Fibroblast of the aortic adventitia (primary cell): ENCODE measurements at places on chromosomes 11 and 22.
A peak's percentile ranks its signal among the peaks of the same experiment; 100 is the strongest.

DNA sequence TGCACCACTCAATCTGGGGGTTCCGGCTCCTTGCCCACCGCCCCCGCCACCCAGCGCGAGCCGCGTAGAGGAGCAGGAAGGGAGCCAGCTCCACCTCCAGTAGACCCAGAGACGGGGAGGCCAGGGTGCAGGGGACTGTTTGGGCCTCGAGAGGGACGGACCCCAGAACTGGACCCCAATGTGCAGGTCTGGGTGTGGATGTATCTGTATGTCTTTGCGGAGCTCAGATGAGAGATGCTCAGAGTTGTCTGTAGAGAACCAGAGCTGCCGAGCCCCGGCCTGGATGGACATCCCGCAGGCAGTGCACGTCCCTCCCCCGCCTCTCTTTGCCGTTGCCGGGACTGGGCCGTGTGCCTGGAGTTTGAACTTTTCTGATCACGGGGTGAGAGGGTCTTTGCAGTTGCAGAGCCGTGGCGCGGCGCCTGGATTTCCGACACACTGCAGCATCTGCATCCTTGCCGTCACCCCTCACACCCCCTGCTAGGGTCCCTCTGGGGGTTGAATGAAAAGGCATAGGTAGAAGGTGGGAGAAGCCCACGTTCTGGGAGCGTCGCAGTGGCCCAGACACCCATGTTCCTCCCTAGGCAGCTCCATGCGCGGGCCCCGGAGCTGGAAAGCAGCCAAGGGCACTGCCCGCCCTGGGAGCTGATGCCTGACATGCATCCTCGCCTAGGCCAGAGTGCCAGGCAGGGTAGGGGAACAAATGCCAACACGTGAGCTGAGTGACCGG lies 105.2 kb downstream of the KCNQ1 start:
- no peak for DNase-seq

- peak; percentile 67 for DNase-seq
Observed at GRCh38 chr11:95585069-95585751, 204.4 kb downstream of the FAM76B start.

DNA sequence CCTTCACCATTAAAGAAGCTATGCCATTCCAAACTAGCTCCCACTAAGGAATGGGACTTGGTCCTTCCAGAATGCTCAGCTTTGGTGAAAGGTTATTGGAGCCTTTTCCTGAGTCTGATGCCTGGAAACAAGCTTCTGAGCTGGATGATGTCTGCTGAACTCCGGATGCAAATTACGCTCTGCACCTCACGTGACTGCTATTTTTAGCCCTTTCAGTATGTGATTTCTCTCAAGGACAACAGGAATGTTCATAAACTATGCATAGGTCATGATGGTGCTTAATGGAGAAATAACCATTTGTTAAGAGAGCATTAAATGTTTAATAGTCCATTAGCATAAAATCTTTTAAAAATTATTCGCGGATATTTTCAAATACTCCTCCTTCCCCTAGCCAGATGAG lies 631.4 kb upstream of the KIRREL3 start:
- DNase-seq = peak; percentile 7

DNA sequence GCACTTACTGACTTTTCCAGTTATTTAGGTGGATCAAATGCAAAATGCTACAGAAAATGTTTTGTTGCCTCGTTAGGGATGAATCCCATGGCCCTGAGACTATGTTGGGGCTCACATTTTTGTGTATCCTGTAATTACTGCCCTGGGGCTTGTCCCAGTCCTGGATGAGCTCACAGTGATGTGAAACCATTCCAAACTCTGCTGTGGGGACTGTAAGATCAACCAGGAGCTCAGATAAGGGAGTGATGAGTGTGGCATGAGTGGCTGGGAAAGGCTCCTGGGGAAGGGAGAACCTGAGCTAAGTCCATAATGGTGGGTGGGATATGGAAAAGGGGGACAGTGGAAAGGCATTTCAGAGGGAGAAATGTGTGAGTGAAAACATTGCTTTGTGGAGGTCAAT lies 54.0 kb downstream of the SLC5A1 start:
- DNase-seq = no peak

- DNase-seq = no peak
Observed at GRCh38 chr22:26045860-26046259, 123.4 kb upstream of the SEZ6L start.

GRCh38 chr22:22397292-22397870 lies 111.2 kb downstream of the ZNF280B start:
- DNase-seq = peak; percentile 62

DNA sequence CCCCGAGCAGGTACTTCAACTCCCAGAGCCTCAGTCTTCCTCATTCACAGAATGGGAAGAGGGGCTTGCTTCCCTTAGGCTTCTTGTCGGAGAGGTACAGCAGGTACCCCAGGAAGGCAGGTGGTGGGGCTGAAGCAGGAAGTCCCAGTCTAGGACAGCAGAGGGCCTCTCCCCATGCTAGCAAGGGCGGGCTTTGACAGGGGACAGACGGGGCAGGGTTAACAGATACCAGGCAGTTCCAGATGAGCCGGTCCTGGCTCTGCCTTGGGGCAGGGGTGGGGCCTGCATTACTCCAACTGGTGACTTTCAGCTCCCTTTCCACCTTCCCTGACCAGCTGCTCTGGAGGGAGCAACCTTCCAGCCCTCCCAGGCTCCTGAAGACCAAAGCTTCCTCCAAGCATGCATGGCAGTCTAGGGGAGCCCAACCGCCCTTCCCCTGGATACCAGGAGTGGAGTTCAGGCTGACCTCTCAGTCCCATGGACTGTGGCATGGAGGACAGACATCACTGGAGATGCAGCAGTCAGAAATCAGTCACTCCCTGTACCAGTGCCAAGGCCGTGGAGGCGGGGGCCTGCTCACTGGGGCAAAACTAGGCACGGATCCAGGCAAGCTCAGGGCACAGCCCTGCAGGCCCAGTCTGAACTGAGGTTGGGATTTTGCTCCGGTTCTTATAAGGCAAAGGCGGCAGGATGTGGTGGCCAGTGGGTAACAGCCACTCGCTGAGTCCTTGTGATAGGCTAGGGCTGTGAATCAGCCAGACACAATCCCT lies 60.5 kb downstream of the NAT10 start:
- no peak for DNase-seq

DNA sequence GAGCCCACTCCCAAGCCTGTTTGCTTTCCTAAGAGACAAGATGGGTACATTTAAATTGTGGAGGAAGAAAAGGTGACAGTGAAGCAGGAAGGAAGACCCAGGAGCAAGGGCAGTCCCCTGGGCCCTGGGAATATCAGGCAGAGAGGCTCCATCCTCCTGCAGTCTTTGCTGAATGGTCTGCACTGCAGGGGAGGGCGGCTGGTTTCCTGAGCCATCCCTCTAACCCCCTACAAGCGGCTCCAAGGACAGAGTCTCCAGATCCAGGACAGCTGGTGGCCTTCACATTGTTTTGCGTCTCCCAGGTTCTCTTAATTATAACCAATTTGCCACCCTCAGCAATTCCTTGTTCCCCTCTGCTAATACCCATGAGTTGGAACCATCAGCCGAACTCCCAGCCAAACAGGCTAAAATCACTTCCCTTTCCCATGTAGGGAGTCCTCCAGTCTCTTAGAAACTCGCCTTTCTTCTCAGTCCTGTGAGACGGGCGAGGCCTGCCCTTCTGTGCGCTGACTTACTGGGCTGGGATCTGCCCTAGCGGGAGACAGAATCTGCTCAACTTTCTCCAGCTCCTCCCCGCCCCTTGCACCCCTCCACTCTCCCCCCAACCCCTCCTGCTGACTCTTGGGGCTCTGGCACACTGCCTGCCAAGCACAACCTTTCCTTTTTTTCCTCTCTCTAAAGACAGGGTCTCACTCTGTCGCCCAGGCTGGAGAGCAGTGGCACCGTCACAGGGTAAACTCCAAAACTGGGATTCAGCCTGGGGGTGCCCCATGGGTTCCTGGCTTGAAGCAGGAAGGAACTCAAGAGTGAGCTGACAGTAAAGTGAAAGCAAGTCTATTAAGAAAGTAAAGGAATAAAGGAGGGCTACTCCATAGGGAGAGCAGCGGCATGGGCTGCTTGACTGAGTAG lies 53.4 kb upstream of the EMID1 start:
- DNase-seq = peak; percentile 4

DNA sequence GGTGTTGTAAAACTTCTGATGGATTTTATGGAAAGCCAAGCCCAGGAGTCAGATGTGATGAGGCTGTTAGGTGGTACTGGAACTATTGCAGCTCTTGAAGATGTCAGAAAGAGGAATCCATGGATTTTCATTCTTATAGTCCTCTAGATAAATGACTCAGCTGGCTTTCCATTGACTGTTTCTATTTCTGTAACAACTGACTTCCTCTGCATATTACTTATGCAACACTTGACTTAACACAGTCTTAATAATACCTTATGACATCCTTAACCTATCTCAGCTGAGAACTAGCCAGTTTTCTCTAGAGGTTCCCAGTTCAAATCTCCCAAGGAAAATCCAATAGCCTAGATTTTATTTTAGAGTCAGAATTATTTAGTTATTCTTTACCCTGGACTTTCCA lies 263.8 kb downstream of the LUZP2 start:
- DNase-seq = peak; percentile 20

DNA sequence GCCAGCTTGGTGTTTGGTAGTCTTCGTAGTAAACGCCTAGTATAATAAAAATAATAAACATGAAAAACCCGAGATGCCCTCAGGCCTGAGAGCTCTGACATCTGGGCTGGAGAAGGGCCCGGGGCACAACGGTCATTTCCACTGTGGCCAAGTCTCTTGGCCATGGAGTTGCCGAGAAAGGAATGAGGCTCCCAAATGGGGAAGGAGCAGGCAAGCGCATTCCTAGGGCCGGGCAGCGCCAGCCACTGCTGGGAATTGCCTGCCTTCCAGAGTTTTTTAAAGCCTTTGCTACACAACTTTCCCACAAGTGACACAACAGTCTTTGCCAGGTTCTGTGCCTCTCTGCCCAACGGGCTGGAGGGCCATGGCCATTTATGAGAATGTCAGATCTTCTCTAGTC lies 103.4 kb downstream of the NAV2 start:
- DNase-seq = no peak

GRCh38 chr11:2674658-2675131 lies 25.1 kb downstream of the KCNQ1OT1 start:
- peak; percentile 29 for DNase-seq

GRCh38 chr11:70399681-70400112 lies 1.4 kb downstream of the CTTN start:
- peak; percentile 95 for DNase-seq

- no peak for DNase-seq
Observed at GRCh38 chr11:66870131-66870530, 13.3 kb downstream of the LRFN4 start.

DNA sequence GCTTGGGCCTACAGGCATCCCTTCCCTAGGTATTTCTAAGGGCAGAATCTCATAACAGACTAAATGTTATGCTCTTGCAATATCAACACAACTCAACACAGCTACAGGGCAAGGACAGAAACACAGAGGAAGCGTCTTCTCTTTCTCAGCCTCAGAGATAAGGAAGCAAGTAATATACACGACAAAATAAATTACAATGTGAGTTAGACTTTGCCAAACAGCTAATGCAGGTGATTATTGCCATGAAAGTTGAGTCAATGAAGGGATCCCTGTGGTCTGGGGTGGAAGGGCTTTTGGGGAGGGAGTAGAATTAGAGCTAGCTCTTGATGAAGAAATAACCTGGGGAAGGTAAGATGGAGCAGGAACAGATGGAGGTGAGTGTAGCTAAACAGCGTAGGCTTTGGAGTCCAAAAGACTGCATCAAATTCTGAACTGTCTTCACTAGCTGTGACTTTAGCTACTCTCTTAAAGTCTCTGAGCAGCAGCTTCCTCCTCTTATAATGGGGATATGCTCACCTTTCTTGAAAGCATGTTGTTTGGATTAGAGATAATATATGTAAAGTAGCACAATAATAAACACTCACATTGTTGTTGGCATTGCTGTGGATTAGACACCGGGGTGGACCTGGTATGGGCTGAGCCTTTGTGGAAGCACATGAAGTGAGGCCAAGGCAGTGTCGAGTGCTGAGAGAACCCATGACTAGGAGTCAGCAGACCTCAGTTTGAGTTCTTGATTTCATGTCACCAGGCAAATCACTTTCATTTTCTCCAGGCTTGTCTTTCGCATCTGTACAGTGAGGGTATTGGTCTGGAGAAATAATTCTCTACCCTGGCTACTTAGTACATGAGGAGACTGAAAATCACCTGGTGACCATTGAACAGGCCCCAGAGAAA lies 41.0 kb upstream of the AQP11 start:
- no peak for DNase-seq

DNA sequence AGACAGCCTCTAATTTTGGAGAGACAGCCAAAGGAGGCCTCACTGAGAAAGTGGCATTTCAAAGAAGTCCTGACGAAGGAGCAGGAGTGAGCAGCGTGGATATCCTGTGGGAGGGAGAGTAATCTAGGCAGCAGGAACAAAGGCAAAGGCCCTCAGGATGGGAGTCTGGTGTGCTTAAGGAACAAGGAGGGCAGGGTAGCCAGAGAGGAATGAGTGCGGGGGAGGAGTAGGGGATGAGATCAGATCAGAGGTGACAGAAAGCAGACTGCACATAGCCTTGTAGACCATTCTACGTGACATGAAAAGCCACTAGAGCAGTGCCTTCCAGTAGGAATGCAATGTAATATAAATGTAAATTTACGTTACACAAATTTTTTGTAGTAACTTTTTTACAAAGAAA lies 5.6 kb downstream of the SLC36A4 start:
- DNase-seq = no peak

GRCh38 chr11:90284171-90284570 lies 61.3 kb upstream of the CHORDC1 start:
- no peak for DNase-seq

DNA sequence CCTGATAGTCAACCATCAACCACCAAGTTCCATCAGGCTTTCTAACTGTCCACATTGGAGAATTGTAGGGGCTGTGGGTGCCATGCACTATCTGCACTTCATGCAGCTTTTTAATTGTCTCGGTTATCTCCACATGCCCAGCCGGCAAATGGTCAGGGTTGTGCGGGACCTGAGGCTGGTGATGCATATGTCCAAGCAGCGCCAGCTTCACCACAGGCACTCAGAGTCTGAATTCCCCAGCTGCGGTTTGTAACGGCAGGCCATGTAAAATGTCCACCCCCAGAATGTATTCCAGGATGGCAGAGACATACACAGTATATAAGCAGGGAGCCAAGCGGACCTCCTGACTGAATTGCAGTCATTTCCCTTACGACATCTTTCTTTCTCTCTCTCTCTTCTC lies 435.6 kb downstream of the DYNC2H1 start:
- DNase-seq = no peak

GRCh38 chr22:36151006-36151595 lies 9.5 kb downstream of the APOL3 start:
- peak; percentile 77 for DNase-seq

DNA sequence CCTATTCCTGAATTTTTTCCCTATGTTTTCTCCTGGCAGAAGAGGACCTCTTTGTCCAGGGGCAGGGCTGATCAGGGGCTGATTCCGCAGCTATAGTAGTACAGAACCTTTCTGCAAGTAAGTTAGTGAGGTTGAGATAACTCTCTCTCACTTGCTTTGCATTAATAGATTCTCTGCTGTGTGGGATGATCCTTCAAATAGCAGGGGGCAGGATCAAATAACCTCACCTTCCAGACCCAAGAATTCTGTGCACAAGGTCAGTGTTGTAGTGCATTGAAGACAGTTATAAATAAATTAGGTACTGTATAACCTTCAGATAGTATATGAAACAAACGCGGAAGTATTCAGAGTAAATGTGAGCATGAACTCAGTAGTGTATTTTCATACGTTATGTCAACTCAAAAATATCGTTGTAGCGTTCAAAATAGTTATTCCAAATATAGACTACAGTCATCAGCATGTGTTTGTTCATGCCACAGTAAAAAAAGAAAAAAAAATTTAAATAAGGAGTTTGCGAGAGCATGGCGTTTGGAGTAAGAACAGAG lies 278 bp downstream of the MMP26 start:
- DNase-seq = no peak
